ENCODE measurements at places on chromosomes 3 and 15. TPM values are rescaled to one million over a fixed set of nuclear protein-coding genes. Genes with fewer than 3 reads are reported as not detected.
A peak's percentile ranks its signal among the peaks of the same experiment; 100 is the strongest.

DNA sequence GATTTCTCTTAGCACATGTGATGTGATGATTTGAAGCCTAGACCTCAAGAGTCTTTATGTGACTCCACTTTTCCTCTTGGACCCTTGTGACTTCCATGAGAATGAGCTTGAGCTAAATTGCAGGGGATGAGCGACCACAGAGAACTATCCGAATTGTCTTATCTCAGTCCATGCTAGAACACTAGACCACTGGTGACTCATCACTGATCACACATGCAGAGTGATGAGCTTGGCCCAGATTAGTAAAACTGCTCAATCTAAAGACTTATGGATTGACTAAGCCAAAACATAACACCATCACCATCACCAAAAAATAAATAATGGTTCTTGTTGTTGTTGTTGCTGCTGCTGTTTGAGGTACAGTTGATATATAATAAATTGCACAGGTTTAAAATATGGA, 114.1 kb upstream of the CFAP20DC start:
- no peak for DNase-seq

DNA sequence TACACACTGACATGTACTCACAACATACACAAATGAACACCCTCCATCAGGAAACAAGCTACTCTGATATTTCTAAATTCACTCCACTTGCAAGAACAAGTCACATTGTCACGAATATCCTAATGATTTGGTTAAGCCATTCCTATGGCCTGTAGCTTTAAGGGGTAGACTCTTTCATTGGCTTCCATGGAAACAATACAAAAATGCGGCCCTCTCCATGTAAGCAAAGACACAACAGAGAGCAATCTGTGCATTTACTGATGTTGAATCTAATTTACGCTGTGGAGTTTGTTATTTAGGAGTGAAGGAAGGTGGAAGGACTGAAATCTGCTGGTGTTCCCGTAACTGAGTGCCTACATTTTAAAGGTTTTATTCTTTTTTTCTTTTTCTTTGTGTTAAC, 114.5 kb downstream of the FMN1 start:
- DNase-seq = no peak

GRCh38 chr15:99125061-99125891, 20.4 kb downstream of the SYNM start:
- no peak for DNase-seq

- no peak for DNase-seq
These were observed 181.0 kb upstream of the RASGRP1 start for GRCh38 chr15:38745626-38746025.

- peak; percentile 84 for DNase-seq
These were observed 8.3 kb upstream of the CSPG4 start for GRCh38 chr15:75720787-75721479.

CLRN1 gene
- not detected for polyA plus RNA-seq

CFAP20DC gene
- polyA plus RNA-seq = 3.4 TPM

TMCO5A gene
- not detected for polyA plus RNA-seq

CXCR6 gene
- not detected for polyA plus RNA-seq

GNB4 gene
- polyA plus RNA-seq = 42.2 TPM

AP3B2 gene
- 0.31 TPM for polyA plus RNA-seq
